Aortic smooth muscle cell (primary cell): ENCODE measurements at places on chromosomes 3 and 15. TPM values are rescaled to one million over a fixed set of nuclear protein-coding genes. Genes with fewer than 3 reads are reported as not detected.

The SENP8 gene
- 2.0 and 2.6 TPM in 2 replicates for total RNA-seq

The CHAC1 gene
- total RNA-seq: 2.8 and 5.3 TPM in 2 replicates

The CCR8 gene
- not detected in 2 replicates for total RNA-seq

The SLC9C1 gene
- 0.13 and 0.44 TPM in 2 replicates for total RNA-seq

The ANKDD1A gene
- total RNA-seq: 6.7 and 7.3 TPM in 2 replicates

The PRKAR2A gene
- total RNA-seq: 25.8 and 30.6 TPM in 2 replicates

The TM4SF18 gene
- total RNA-seq: 2.7 and 3.4 TPM in 2 replicates

The FETUB gene
- not detected in 2 replicates for total RNA-seq

The ZNF280D gene
- total RNA-seq: 25.9 and 34.3 TPM in 2 replicates

The SCAP gene
- total RNA-seq: 52.2 and 52.3 TPM in 2 replicates

The CCR2 gene
- total RNA-seq: not detected in 2 replicates

The DLEC1 gene
- 0.12 and 0.26 TPM in 2 replicates for total RNA-seq

The PPIB gene
- 1,108 and 1,131 TPM in 2 replicates for total RNA-seq

The SMAD6 gene
- total RNA-seq: 55.4 and 73.9 TPM in 2 replicates

The TMC3 gene
- not detected in 2 replicates for total RNA-seq

The MEIS2 gene
- total RNA-seq: 35.4 and 51.0 TPM in 2 replicates

The TFDP2 gene
- 20.9 and 23.8 TPM in 2 replicates for total RNA-seq

The PRR20G gene
- total RNA-seq: not detected in 2 replicates

The ABCF3 gene
- 40.7 and 55.6 TPM in 2 replicates for total RNA-seq

The LMCD1 gene
- 21.3 and 61.6 TPM in 2 replicates for total RNA-seq

The DTWD1 gene
- total RNA-seq: 31.6 and 38.8 TPM in 2 replicates

The GOLGA8J gene
- 0.06 and 0.13 TPM in 2 replicates for total RNA-seq

The IFT122 gene
- total RNA-seq: 26.6 and 29.0 TPM in 2 replicates

The USF3 gene
- 3.8 and 5.3 TPM in 2 replicates for total RNA-seq

The IL17RE gene
- total RNA-seq: 3.5 and 4.4 TPM in 2 replicates

The PP2D1 gene
- not detected in 2 replicates for total RNA-seq

The MRPS25 gene
- 10.4 and 11.0 TPM in 2 replicates for total RNA-seq

The SQOR gene
- 127 and 159 TPM in 2 replicates for total RNA-seq

The CD200 gene
- 4.0 and 6.1 TPM in 2 replicates for total RNA-seq

The C2CD4A gene
- 0.06 and 0.26 TPM in 2 replicates for total RNA-seq

The CYFIP1 gene
- 102 and 139 TPM in 2 replicates for total RNA-seq

The DNAJA4 gene
- 2.1 and 3.0 TPM in 2 replicates for total RNA-seq

The AMT gene
- 1.1 and 1.5 TPM in 2 replicates for total RNA-seq

The ZIC1 gene
- under 0.01 TPM in 1 of 2 replicates, not detected in the other for total RNA-seq

The TLR9 gene
- under 0.01 TPM in 1 of 2 replicates, not detected in the other for total RNA-seq

The MYO5C gene
- 0.50 and 0.53 TPM in 2 replicates for total RNA-seq

The MASP1 gene
- total RNA-seq: 1.2 and 6.2 TPM in 2 replicates

The C15orf62 gene
- total RNA-seq: under 0.01 and 0.06 TPM in 2 replicates

The ROPN1B gene
- total RNA-seq: not detected in 2 replicates

The CFAP100 gene
- total RNA-seq: not detected in 2 replicates

The SELENOK gene
- 24.5 and 32.2 TPM in 2 replicates for total RNA-seq

The MTMR10 gene
- 18.6 and 25.4 TPM in 2 replicates for total RNA-seq

The CFAP20DC gene
- total RNA-seq: 1.1 and 1.5 TPM in 2 replicates

The CCDC66 gene
- total RNA-seq: 22.7 and 25.4 TPM in 2 replicates
